ENCODE measurements at places on chromosomes 1 and 21.

- DNase-seq = peak; percentile 95
These were observed at the start of gene SUCO for GRCh38 chr1:172532700-172533512. SUCO (plus strand) TSS chr1:172533150; CDS start chr1:172533436, 286 bp downstream.

DNA sequence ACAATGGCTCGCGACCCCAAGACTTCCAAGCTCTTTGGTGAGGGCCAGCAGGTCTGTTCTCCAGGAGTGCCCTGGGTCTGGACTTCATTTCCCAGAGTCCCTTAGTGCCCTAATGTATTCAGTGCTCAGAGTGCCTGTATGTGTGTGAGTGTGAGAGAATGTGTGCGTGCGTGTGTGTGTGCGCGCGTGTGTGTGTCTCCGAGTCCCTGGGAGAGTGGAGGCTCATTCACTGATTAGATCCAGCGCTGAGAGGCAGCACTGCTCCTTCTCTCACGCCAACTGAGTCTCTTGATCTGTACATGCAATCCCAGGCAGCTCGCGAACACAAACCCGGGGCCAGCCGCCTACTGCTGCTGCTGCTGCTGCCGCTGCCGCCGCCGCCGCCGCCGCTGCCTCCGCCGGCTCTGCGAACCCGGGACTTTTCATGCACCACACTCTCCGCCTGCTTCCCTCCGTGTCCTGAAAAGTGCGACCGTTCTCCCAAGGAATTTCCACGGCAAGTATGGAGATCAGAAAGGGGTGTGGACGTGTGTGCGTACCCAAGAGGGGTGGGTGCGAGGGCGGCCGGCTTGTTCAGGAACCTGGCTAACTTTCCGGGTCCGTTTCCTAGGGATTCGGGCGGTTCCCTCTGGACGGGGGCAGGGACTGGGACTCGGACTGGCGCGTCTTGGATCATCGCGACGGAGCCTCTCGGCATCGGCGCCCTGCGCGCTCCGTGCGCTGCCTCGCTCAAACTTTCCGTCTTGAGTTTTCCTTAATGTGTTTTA, at the start of gene RNF220:
TSS of gene RNF220 (plus strand) at position 225 of the 767 bp plus-strand sequence.
- DNase-seq = peak; percentile 14

GRCh38 chr1:156356875-156357534, 12.0 kb upstream of the RHBG start:
- peak; percentile 35 for DNase-seq

DNA sequence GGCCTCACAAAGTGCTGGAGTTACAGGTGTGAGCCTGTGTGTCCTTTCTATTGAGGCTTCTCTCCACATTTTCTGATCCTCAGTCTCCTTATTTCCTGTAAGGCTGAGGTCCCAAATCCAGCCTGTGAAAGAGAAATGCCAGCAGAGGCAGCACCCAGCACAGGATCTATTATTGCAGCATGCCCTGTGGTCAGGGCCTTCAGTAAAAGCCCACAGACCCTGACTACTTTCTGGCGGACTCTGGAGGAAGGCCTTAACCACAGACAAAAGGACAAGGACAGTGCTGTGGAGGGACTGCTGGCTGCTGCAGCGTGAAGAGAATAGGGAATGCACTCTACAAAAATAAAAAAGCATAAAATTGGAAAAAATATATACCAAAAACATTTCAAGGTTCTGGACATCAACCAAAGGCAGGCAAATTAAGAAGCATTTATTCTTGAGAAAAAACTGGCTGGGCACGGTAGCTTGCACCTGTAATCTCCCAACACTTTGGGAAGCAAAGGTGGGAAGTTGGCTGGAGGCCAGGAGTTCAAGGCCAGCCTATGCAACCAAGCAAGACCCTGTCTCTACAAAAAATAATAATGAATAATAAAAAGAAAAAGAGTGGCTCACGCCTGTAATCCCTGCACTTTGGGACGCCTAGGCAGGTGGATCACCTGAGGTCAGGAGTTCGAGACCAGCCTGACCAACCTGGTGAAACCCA, 9.4 kb upstream of the PGD start:
- DNase-seq = no peak
